Activated CD4-positive, CD25-positive, alpha-beta regulatory T cell (primary cell): ENCODE measurements at places on chromosomes 7 and 10.

GRCh38 chr7:131562941-131563340 lies 6.5 kb upstream of the PODXL start:
- no peak for DNase-seq

DNA sequence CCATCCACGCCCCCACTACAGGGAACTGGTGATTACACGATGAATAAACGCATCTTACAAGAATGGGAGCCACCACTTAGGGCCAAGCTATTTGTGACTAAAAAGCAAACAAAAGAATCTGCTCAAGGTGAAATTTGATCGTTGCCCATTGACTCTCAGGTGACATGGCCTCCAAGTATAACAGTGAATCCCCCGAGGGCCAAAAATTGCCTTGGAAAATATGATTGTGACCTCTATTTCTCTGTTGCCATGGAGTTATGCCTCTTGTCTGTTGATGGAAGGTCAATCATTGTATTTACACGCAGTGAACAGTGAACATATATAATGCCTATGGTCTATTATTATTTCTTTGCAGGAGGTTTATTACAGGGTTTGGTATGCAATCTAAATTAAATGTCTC lies 282.3 kb downstream of the KLF6 start:
- no peak for DNase-seq

DNA sequence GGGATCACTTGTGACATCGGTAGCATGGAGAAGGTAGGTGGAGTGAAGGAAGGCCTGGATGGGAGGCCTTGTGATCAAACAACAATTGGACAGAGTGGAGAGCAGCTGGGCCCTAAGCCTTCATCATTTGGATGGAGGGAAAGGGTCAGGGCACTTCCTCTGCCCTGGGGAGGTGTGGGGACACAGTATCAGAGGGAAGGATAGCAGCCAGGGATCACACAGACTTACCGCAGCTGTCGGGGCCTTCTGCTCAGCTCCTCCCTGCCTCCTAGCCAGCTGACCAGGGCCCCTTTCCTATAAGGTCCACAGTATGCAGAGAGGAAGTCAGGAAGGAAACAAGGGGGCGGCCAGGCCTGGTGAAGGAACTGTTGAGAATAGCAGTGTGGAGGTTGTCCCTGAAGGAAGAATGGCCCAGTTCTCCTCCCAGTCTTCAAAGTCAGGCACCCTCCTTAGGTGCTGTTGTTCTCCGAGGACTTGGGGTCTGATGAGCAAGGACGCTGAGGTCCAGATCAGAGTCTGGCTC lies 62.1 kb downstream of the ABCC2 start:
- no peak for DNase-seq

- DNase-seq, result no peak
These were observed 66.9 kb downstream of the ZNRF2 start for GRCh38 chr7:30351286-30351685.

- DNase-seq, result no peak
These were observed 40.8 kb upstream of the NKX6-2 start for GRCh38 chr10:132826524-132827422.

DNA sequence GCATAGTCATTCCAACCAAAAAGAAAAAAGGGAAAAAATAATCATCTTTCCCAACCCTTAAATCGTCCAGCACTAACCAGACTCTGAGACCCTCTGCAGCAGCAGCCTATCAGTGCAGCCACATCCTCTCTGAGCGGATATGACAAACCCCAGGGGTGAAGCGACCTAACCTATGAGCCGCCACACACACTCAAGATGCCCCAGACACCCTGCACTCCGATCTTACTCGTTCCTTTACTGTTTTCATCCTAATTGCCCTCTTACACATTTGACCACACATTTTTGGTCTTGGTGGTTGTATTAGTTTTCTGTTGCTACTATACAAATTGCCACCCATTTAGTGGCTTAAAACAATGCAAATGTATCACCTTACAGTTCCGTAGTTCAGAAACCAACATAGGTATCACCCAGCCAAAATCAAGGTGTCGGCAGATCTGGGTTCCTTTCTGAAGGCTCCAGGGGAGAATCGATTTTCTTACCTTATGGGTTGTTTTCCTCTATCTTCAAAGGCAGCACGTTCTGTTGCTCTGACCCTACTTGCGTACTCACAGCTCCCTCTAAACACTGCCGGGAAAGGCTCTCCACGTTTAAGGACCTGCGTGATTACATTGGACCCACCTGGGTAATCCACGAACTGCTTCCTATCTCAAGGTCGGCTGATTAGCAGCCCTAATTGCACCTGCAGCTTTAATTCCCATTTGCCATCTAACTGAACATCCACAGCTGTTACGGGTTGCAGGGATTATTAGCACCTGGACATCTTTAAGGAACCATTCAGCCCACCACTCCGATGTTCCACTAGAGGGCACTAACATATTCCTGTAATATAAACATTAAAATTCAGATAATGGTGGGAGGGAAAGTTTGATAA lies 37.3 kb upstream of the PRSS1 start:
- no peak for DNase-seq

GRCh38 chr10:36766940-36767339 lies 358.5 kb upstream of the ANKRD30A start:
- no peak for DNase-seq

GRCh38 chr10:13310518-13311176 lies 10.8 kb upstream of the PHYH start:
- no peak for DNase-seq

GRCh38 chr10:80464557-80465450 lies 10.7 kb downstream of the TSPAN14 start:
- no peak for DNase-seq

DNA sequence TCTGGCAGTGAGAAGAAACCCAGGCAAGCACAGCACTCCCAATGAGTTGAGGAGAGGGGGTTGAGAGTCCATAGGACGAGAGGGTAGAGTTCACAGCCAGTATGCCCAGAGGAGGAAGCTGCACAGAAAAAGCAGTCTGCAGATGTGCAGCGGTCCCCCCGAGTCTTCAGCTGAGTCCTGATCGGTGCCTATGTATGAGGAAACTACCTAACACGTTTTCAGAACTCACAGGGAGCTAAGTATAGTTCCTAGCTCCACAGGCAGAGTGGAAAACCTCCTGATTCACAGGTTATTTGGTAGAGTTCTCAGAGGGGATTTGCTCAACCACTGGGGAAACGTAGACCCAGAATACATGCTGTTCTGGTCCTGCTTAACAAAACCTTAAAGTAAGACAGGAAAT lies 271.3 kb upstream of the CNTNAP2 start:
- no peak for DNase-seq

DNA sequence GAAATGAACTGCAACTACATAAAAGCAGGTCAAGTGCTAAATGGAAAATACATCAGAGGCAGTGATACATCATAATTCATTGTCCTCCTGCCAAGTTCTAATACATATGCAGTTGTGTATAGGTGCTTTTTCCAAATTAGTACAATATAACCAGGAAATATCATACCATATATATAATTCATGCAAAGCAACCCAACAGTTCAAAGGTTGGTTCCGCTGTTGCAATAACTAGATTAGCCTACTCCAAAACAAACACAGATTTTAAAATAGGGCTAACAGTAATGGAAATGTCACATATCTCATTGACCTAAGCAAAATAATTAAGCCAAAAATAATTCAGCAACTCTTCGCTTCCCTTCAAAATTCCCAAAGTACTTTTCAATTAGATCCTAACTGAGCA lies 88.9 kb upstream of the NEBL start:
- DNase-seq, result no peak

- peak; percentile 24 for DNase-seq
These were observed 12.3 kb downstream of the STX1A start for GRCh38 chr7:73707045-73707631.

- DNase-seq, result no peak
These were observed 28.0 kb upstream of the IKZF1 start for GRCh38 chr7:50276483-50276882.

- DNase-seq, result no peak
These were observed 6.0 kb downstream of the ALOX5 start for GRCh38 chr10:45379891-45380540.

DNA sequence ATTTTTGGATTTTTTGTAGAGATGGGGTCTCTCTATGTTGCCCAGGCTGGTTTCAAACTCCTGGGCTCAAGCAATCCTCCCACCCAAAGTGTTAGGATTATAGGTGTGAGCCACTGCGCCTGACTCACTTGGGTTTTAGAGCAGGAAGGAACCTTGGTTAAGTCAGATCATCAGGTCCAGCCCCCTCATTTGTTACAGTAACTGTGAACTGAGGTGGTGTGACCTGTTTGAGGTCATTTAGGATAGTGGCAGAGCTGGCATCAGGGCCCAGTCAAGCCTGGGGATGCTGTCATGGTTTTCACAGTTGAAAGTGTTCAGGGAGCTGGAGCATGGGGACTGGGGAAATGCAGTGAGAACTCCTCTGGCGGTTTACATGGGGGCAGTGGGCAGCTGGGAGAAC lies 159.6 kb downstream of the TAX1BP1 start:
- DNase-seq, result no peak

- DNase-seq, result no peak
These were observed 84.8 kb upstream of the PHF14 start for GRCh38 chr7:10888861-10889260.

- DNase-seq, result peak; percentile 64
These were observed 585 bp upstream of the POP7 start for GRCh38 chr7:100705320-100705752.

DNA sequence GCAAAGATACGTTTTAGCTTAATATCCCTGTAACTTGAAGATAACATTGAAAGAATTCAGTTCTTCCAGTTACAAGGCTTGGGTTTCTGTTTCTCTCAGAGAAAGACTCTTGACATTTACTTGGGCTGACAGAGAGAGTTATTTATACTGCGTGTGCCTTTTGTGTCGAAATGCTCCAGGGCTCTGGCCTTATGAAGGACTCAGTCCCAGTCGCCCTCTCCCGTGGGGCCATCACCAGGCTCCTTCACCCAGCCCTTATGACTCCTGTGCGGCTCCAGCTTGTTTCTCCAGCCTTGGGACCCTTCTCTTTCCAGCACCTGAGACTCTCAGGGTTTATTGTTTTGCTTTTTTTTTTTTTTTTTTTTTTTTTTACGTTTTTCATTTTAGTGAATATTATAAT lies 242.3 kb upstream of the DKK1 start:
- DNase-seq, result no peak

DNA sequence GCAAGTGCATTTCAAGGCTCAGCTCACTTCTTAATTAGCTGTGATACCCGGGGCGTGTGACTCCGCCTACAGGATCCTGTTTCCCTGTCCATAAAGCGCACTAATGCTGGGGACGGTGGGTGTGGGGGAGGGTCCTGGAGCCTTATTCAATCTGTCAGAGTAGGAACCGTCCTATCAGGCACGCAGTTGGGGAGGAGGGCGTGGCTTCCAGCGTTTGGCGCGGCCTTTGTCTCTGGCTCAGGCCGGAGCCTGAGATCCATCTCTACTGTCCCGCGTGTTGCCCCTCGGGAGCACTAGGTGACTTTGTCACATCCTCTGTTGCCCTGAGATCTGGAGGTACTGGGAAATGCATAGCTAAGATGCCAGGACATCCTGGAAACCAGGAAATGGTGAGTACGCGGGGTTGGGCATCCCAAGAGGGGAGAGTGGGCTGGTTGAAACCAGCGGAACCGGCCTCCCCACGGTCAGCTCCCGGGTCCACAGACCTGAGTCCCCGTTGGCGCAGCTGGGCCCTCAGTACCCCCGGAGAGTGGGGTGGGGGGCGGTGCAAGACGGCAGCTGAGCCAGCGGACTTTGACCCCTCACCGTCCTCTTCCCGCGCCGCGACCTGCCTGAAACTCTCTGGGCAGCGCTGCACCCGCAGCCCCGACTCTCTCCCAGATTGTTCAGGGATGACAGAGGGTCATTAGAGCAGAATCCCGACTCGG lies 104.4 kb upstream of the ZNF92 start:
- DNase-seq, result no peak

- no peak for DNase-seq
These were observed 4.8 kb downstream of the FRAT2 start for GRCh38 chr10:97329766-97330165.

DNA sequence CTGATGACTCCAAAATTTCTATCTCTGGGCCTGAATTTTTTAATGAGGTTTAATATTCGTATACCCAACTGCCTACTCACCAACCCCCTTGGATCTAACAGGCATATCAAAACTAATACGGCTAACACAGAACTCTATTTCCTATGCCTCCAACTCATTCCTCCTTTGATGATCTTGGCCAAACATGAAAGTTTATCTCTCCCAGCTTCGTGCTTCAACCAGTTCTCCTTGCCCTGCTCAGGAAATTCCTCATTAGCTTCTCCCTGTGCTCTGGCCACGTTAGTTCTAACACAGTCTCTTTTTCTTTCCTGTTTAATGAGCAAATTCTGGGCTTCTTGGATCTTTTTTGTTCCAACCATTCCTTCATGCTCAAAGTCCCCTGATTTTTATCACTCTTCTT lies 138.9 kb upstream of the PTN start:
- DNase-seq, result no peak

DNA sequence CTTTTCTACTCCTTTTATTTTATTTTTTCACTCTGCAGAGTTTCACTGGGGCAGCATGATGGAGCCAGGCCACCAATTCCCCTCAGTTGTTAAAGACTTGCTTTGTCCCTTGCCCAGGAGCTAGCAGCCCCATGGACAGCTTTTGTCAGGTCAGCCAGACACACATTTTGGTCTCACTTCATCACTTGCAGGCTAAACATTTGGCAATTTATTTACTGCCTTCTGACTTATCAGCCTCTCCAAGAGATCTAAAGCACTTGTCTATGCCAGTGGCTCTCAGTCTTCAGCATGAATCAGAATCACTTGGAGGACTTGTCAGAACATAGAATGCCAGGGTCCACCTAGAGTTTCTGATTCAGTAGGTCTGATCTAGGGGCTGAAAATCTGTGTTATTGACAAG lies 66.4 kb upstream of the GDF10 start:
- no peak for DNase-seq

DNA sequence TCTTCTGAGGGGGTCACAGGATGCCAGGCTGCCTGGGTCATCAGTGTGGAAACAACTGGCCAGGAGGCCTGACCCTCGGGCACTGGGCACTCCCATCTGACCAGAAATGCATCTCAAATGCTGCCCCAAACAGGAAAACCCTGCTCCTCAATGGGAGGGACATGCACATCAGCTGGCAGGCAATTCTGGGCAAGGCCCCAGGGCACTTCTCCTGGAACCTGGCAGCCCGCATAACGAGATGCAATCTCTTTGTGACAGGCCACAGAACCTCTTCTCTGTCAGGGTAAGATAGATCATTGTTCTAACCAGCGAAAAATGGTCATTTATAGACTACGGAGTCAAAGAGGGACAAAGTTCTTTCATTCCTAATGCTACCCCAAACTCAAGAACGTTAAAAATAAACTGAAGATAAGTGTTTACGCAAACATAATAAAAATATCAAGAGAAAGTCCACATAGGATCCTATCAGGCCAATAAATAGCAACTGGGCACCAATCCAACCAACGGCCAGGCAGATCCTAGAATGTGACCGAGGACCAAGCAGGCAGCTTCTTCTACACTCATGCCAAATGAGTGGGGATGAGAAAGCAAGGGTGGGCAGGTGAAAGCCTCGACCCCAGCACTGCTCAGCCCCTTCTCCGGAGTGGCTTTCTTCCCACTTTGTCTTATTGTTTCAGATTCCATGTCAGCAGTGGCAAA lies 212.3 kb downstream of the TCERG1L start:
- DNase-seq, result no peak
